ENCODE measurements at places on chromosomes 4 and X.

DNA sequence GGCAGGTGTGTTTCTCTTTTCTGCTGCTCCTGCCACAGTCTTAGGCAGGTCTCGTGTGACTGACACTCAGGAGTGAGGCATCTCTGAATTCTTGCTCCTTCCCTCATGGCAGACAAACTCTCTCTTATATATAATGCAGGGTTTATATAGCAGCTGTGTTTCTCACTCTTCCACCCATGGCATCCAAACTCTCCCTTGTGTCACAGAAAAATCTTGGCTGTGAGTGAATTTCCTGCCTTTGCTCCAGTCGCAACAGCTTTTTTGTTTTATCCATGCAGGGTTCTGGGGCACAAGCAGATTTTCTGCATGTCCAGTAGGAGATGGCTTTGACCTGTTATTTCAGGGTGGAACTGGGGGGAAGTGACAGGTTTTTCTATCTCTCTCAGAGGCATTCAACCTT lies 1275.5 kb downstream of the ADGRL3 start:
- DNase-seq: no peak

GRCh38 chr4:122980860-122981259 lies 58.5 kb upstream of the NUDT6 start:
- DNase-seq: no peak

DNA sequence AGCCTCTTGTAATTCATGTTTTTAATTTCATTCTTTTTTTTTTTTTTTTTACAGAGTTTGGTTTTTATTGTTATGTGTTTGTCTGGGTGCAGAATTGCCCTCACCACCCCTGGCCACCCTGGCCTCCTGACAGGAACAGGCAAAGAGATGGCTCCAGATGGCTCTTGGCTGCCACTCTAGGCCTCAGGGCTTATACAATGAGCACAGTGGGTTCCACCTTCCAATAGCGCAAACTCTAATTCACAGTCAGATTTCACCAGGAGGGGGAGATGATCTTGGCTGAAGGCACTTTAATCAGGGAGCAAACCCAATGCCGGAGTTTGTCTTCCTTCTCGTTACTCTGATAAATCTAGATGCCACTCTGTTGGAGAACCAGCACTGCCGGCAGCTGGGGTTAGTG lies 24.8 kb downstream of the CPE start:
- no peak for DNase-seq

DNA sequence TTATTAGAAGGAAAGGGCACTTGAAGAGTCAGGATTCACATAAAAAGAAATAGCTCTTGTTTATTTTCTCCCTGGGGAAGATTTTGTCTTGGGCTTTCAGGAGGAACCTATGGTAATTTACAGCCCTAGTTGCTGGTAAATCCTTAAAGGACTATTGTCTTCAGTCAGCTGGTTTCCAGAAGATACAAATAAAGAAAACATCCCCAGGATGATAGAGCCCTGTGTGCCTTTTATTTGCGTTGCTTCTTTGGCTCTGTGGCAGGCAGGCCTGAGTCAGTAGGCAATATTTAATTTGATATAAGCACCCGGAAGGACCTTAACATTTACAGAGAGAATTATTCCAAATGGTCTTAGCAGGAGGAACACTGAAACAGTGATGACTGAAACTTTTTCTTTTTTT lies 131.0 kb upstream of the SLC34A2 start:
- DNase-seq: no peak

DNA sequence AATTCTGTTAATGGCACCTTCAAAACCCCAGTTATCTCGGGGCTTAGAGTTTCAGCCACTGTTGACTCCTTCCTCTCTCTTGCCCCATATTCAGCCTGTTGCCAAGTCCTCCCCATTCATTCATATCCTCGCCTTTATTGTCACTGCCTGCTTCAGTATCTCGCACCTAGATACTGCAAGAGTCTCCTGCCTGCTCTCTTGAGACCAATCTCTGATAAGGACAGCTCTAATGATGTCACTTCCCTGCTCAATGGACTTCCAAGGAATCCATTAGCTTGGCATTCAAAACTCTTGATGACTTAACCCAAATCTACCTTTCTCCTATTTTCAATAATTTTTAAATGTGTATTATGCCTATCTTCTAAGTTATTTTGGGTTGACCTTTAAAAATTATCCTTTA lies 1.1 kb upstream of the UBE2A start:
- DNase-seq: no peak

- peak; percentile 47 for DNase-seq
Measured at GRCh38 chr4:56757821-56758411, 63.6 kb downstream of the SPINK2 start.

DNA sequence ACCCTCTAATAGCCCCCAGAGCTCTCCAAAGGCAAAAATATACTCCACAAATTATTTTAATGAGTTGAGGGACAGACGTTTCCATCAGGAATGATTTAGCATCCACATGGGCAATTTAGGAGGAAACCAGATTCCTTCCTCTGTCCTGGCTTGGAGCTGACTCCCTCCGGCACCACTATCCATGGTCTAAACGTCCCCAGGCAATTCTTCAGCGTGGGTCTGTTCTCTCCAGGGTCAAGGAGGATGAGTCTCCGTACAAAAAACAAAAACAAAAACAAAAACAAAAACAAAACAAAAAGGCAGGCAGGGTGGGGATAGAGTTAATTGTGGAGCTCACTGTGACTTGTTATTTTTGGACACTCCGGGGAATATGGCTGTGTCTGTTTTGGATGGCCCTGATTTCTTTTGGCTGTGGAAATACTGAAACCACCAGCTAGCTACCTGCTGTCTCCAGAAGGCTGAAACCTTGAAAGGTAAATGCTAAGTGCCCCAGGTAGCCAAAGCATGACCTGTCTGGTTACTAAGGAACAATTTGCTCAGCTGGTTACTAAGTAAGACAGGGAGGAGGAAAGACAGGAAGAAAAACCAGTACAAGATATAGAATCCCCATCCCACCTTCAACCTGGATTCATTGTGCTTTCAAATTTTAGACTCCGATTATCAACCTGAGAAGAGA lies 419.1 kb upstream of the LCORL start:
- DNase-seq: no peak

DNA sequence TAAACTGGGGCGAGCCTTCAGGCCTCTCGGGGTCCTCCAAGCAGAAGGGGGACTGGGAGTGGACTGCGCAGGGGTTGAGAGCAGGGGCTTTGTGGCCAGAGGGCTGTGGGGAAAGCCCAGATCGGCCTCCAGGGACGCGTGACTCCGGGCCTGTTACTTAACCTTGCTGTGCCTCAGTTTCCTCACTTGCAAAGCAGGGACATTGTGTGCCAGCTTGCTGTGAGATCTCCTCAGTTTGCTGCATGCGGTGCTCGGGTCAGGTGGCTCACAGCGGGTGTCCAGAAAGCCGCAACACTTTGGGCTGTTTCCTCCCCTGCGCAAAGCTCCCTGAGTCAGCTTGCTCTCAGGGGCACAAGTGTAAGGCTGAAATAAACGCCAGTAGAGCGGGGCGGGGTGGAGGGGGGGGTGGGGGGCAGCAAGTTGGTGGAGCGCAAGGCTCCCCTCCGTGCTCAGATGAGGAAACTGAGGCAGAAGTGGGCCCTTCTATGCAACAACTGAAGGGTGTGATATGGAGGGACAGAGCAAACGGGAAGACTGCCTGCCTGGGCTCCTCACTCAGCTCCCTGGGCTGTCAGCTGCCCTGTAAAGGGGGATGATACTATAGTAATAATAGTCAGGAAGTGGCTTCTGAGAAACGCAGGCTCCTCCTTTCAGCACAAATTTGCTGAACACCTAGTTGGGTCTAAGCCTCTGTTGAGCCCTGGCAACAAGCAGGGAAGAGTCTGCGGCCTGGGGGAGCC lies 101.0 kb downstream of the HMX1 start:
- no peak for DNase-seq

- DNase-seq: peak; percentile 76
Measured at GRCh38 chr4:145937971-145938611, 532 bp downstream of the ZNF827 start.

- DNase-seq: no peak
Measured at GRCh38 chr4:67894659-67895058, 10.9 kb upstream of the TMPRSS11D start.

GRCh38 chrX:115561605-115562479 lies 868 bp downstream of the PLS3 start:
- peak; percentile 73 for DNase-seq

DNA sequence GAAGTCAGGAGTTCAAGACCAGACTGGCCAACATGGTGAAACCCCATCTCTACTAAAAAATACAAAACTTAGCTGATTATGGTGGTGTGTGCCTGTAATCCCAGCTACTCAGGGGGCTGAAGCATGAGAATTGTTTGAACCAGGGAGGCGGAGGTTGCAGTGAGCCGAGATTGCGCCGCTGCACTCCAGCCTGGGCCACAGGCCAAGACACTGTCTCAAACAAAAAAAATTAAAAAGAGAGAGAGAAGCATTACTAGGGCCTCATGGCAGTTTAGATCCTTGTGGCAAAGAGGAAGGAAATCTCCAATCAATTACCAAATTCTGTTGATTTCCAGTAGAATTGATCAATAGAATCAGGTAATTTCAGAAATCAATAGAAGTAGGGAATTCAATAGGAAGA lies 16.8 kb upstream of the SLC34A2 start:
- DNase-seq: no peak

- DNase-seq: no peak
Measured at GRCh38 chrX:129956145-129956544, 26.3 kb upstream of the BCORL1 start.

- DNase-seq: no peak
Measured at GRCh38 chrX:80317646-80318045, 102.6 kb upstream of the TENT5D start.

DNA sequence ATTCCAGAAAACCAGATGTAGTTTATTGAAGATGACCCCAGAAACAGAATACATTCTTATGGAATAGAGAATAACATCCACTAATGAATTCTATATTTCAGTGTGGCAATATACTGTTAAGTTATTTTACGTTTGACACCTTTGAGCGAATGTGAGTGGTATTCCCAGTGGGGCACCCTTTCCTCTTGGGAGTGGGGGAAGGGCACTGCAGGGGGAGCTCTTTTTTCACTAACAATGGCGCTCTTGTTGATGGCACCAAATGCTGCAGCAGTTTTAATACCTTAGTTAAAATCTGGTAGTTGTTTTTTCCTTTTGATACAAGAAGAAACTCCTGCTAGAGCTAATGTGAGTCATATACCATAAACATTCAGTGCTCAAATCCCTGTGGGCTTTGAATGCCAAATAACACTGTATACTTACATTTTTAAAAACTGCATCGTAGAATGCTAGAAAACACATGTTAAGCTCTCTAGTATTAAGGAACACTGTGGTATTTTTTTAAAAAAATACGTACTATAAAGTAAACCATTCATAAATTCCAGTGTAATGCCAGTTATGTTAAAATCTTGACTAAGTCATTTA lies 178.5 kb downstream of the DCHS2 start:
- DNase-seq: no peak

DNA sequence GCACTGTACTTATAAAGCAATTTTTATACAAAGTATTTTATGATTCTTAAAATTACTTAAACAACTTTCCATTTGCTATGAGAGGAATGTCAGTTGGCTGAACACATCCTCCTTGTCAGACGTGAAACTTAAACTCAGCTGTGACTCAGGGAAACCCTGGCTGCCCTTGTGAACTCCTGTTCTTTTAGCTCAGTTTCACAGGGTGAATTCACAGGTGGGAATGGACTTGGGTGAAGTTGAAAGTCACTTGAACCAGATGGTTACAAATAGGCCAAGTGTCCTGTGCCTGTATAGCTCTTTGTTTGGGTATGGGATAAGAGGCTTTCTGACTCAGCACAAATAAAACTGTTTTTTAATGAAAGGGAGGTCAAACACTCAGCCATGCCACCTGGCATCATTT lies 67.4 kb upstream of the FAM47B start:
- DNase-seq: no peak

Measured in right kidney (tissue), 9 donors.